ENCODE measurements at places on chromosomes 16 and 17. TPM values are rescaled to one million over a fixed set of nuclear protein-coding genes. Genes with fewer than 3 reads are reported as not detected.

DNA sequence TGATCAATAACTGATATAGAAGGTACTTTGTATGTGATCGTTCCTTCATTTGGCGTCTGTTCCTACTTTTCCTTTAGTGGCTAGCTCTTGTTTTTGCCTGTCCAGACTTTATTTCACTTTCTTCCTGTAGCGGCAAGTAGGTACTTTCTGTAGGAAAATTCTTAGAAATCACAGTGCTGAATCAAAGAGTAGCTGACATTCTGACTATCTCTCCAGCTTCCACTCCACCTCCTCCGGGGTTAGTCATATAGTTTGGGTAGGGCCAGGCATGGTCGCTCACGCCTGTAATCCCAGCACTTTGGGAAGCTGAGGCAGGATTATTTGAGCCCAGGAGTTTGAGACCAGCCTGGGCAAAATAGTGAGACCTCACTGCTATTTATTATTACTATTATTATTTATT lies 29.9 kb upstream of the PAFAH1B1 start:
- no peak for DNase-seq

DNA sequence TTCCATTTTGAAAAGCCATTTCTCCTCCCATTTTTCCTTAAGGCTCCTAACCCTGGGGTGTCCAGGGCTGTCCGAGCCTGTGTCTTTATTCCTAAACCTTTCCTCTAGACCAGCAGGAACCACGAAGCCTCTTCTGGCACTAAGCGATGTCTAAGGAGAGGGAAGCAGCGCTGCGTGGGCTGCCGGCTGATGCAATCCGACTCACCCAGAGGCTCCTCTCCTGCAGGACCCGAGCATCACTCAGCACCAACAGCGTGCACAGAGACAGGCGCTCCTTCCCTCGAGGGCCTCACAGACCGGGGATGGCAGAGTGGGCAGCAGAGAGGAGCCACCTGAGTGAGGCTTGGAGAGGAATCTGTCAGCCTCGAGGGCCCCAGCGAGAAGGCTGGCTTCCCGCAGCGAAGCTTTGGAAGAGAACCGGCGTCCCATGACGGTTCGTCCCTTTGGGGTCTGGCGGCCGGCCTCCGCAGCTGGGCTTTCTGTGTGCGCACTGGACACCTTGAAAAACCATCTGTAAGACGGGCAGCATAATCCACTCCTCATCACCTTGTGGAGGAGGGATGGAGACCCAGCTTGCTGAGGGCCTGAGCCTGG lies 174.3 kb downstream of the FOXL1 start:
- no peak for DNase-seq

GRCh38 chr17:82490512-82491195 lies 28.9 kb upstream of the FOXK2 start:
- no peak for DNase-seq

DNA sequence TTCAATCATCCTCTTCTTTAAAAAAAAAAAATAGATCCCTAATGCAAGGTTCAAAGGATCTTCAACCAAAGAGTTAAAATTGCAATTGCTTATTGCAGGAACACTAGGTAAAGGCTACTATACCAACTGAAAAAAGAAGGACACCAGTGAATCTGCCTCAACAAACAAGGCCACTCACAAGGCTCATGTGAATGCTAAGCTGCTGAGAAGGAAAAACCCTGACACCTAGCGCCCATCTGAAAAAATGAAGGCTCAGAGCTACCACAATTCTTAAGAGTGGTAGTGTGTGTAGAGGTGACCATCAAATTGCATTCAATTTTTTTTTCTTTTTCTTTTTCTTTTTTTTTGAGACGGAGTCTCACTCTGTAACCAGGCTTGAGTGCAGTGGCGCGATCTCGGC lies 201.6 kb upstream of the C17orf78 start:
- DNase-seq: no peak

DNA sequence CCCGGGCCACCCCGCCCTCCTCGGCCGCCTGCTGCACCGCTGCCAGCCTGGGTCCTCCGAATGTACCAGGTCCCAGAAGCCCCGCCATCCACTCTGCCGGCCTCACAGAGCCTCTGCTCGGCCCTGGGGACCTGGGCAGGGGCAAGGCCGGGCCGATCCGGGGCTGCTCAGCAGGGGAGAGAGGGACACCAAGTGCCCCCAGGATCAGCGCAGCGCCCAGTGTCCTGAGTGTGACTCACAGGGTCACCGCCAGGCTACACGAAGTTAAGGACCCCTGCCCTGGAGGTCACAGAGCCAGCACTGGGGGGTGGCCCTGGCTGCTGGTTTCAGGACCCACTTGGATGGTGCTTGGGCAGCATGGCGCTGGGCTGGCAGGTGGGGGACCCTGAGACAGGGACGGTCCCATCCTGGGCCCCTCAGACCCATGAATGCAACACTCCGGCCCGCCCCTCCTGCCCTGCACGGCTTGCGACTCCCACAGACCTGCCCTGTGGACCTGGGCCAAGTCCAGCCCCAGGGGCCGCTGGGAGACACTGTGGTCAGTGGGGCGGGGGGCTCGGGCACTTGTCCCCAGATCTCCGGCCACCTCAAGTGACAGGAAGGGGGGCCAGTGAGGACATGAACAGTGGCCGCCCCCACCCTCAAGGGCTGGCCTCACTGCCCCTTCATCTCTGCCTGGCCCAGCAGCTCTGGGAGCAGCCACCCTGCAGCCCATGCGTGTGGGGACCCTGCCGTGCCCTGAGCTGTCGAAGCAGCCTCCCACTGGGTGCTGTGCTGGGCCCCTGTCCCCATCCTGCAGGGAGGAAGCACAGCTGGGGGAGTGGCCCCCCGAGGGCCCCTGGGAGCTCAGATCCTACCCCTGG lies 23.2 kb upstream of the SSTR5 start:
- DNase-seq: no peak

- DNase-seq: no peak
Observed at GRCh38 chr16:10297341-10298006, 88.4 kb upstream of the ATF7IP2 start.

The NECAB2 gene
- total RNA-seq: not detected

DNA sequence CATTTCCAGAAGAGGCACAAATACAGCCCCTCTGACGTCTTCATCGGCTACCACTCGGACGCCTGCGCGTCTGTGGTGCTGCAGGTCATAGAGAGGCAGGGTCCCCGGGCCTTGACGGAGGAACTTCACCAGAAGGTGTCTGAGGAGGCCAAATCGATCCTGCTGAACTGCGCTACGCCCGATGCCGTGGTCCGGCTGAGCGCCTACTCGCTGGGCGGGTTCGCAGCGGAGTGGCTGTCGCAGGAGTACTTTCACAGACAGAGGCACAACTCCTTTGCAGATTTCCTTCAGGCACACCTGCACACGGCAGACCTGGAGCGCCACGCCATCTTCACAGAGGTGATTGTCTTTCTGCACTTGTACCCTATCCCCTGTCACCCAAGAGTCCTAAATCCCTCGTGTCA lies 67.0 kb upstream of the ENDOV start:
- no peak for DNase-seq

The CDH13 gene
- 39.3 TPM for total RNA-seq

DNA sequence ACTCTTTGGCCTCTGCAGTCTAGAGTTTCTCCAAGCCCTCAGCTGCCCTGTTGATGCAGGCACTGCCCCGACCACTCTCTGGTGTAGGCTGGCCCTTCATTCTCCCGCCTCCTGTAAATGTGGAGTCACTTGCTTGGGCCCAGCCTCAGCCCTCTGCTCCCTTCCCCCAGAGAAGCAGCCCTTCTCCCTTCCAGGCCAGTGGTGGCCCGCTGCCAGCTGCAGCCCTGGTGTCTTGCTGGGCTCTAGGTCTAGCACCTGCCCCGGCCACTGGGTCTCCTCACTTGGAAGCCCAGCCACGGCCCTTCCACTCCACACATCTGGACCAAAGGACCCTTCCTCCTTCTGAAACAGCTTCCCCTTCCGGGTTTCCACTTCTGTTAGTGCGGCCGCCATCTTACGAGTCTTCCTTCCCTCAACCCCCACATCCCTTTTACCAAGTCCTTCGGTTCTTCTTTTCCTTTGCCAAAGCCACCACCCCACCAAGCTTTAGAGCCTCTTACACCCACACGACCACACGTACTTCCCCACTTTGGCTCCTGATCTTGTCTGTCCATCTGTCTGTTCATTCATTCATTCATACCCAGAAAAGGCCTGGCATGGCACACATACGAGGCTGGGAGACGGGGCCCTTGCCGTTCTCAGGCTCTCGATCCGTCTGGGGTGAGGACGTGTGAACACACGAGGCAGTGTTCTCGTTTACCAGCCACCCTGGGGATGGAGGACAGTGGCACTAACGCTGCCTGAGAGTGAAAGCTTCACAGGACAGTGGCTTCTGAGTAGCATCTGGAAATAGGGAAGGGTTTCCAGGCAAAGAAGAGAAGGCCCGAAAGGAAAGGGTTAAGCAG lies 68.0 kb downstream of the ABR start:
- DNase-seq: no peak

Measured in kidney epithelial cell (primary cell).